ENCODE measurements at places on chromosomes 2 and 18. TPM values are rescaled to one million over a fixed set of nuclear protein-coding genes. Genes with fewer than 3 reads are reported as not detected.

HOXD8 gene
- 17.3 TPM for polyA plus RNA-seq

GPR39 gene
- polyA plus RNA-seq: 0.10 TPM

MOCOS gene
- 10.0 TPM for polyA plus RNA-seq

CYP27C1 gene
- 0.97 TPM for polyA plus RNA-seq

ALPG gene
- not detected for polyA plus RNA-seq

PROM2 gene
- polyA plus RNA-seq: 1.0 TPM

RAB27B gene
- polyA plus RNA-seq: 1.1 TPM

Measured in adrenal gland (tissue), 19 donors.